ENCODE measurements at places on chromosomes 1 and 21.
A peak's percentile ranks its signal among the peaks of the same experiment; 100 is the strongest.

GRCh38 chr1:158039380-158039779 lies 45.9 kb downstream of the KIRREL1 start:
- DNase-seq: no peak

GRCh38 chr1:81377406-81377805 lies 423.3 kb upstream of the ADGRL2 start:
- DNase-seq: peak; percentile 75

- no peak for DNase-seq
Observed at GRCh38 chr1:162360237-162360873, 16.3 kb downstream of the SPATA46 start.

DNA sequence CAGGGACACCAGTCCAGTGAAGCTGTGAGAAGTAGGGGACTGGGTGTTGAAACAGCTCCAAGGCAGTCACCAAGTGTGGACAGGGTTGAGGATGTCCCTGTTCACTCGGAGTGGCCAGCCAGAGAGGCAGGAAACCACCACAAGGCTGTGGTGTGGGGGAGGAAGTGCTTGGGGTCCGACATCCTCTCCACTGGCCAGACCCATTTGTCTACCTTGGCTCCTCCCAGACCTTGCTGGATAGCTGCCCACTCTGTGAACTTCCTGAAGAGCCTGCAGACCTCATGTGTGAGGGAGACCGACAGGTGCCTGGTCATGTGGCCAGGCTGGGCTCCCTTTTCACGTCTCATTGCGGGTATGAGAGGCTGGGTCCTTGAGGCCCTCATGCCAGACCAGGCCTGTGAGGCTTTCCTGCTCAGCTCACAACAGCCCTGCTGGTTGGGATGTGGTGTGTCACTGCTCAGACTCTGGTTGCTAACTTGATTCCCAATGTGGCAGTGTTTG lies 21.8 kb downstream of the CYP4B1 start:
- no peak for DNase-seq

- no peak for DNase-seq
Observed at GRCh38 chr1:38025664-38026063, 13.1 kb downstream of the UTP11 start.

GRCh38 chr1:227388214-227389168 lies 70.2 kb upstream of the CDC42BPA start:
- DNase-seq: no peak

GRCh38 chr1:228287541-228288425 lies 79.9 kb downstream of the OBSCN start:
- DNase-seq: no peak

GRCh38 chr1:208643005-208643597 lies 398.9 kb upstream of the PLXNA2 start:
- no peak for DNase-seq

DNA sequence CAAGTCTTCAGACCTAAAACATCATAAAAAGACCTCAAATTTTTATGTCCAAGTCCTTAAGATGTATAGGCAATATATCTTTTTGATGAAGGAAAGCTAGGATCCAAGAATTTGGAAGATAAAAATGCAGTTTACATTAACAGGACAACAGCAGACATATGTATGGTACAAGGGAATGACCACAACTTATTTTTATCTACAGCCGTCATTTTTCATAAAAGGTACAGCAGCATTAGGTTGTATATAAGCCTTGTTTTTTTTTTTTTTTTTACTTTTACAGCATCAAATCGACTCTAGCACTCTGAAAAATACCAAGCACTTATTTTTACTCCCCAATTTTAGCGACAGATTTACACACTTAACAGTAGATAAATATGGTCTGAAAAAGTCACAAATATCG lies 1.3 kb downstream of the SRSF10 start:
- no peak for DNase-seq

GRCh38 chr1:180163041-180163440 lies 8.4 kb downstream of the QSOX1 start:
- no peak for DNase-seq

DNA sequence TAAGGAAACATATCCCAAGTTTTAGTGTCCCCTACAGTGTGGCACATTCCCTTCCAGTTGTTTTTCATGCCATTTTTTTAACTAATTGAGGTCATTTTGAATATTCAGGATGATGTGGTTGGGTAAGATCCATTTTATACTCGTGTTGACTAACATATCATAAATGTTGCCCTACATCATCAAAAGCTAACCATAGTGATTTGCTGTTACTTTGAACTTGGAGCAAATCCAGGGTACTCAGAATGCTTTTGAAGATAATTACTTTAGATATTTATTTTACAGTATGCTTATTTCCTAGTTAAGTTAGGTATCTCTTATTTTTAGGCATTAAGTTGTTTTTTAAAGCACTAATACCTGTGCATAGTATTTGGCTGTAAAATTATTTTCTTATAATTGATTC lies 57.8 kb downstream of the DYRK1A start:
- no peak for DNase-seq

GRCh38 chr1:40047276-40047675 lies 6.7 kb downstream of the CAP1 start:
- no peak for DNase-seq

- peak; percentile 48 for DNase-seq
Observed at GRCh38 chr1:245154429-245155271, at the start of gene KIF26B. TSS of gene KIF26B (plus strand) at chr1:245154985. CDS start at chr1:245155425, 440 bp downstream.

- peak; percentile 47 for DNase-seq
Observed at GRCh38 chr1:241990040-241990439, 8.9 kb downstream of the MAP1LC3C start.

GRCh38 chr1:59748123-59748522 lies 66.6 kb upstream of the HOOK1 start:
- no peak for DNase-seq

GRCh38 chr1:10510520-10511493 lies 36.1 kb downstream of the PEX14 start:
- DNase-seq: no peak

DNA sequence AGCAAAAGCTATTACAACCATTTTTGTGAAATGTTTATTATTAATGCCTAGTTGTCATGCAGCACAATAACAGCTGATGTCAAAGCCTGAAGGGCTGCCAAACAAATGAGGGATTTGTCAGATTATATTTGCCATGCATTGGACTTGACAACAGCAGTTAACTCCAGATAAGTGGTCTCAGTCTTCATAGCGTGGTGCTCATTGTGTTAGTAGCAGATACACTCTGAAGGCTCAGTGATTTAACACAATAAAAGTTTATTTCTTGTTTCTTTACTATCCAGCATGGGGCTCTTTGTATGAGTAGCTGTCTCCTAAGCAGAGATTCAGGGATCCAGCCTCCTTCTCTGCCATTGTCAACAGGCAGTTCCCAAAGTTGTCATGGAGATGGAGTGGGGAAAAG lies 76.0 kb upstream of the PTGFRN start:
- DNase-seq: no peak

- no peak for DNase-seq
Observed at GRCh38 chr1:161921990-161922389, 101.7 kb downstream of the OLFML2B start.

DNA sequence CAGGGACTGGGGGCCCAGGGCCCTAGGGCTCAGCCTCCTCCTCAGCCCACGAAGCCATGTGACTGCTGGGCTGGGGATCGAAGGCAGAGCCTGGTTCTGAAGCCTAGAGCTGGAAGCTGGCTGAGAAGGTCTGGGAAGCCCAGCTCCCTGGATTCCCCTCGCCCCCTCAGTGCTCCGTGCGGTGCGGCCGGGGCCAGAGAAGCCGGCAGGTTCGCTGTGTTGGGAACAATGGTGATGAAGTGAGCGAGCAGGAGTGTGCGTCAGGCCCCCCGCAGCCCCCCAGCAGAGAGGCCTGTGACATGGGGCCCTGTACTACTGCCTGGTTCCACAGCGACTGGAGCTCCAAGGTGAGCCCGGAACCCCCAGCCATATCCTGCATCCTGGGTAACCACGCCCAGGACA lies 9.1 kb downstream of the ADAMTSL4 start:
- DNase-seq: no peak

GRCh38 chr21:37915497-37915911 lies 753 bp downstream of the KCNJ6 start:
- peak; percentile 37 for DNase-seq

DNA sequence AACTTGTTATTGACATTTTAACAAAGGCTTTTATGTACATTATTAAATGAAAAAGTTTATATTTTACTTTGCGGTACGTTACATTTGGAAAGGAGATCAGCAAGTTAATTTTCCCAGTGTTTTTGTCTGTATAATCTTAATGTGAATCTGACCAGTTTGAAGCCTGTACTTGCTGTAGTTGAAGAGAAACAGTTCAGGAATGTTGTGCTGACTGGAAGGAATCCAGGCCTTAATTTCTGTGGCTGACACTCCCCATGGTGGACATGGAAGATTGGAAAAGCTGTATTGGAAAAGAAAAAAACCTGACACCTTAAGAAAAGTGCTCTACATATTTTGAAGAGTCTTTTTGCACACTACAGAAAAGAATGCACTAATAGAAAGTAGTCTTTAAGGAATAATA lies 15.5 kb downstream of the LEPR start:
- DNase-seq: no peak

GRCh38 chr1:7249516-7249915 lies 464.3 kb downstream of the CAMTA1 start:
- DNase-seq: no peak

- DNase-seq: no peak
Observed at GRCh38 chr1:5554784-5555183, 437.4 kb downstream of the NPHP4 start.

DNA sequence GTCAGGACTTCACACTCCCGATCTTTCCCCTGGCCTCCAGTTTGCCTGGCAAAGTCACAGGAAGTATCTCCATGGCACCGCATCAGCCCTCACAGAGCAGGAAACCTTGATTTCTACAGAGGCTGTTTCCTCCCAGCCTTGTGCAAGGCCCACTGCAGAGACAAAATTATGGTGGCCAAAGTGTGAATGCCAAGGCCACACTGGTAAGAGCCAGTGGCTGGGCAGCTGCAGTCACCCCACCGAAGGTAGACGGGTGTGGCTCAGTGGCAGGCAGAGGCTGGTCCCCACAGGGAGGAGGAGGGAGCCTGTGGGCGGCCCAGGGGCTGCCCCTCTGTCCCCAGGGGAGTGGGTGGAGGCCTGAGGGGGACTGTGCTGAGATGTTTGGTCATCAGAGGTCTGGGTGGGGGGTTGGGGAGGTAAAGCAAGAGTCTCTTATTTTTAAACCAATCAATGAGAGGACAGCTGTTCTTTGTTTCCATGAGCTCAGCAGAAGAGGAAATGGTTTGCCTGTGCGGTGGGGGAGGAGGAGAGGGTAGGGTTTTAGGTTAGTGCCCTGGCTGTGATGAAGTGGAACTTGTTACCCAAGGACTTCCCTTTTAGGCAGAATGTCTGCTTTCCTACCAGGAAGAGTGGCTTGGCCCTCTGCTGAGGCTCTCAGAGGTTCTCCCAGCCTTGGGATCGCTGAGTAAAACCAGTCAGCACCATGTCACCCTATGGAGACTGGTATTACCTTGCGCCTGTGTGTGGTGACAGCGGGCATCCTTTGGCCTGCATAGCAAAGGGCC lies 18.0 kb upstream of the BTG2 start:
- no peak for DNase-seq

- no peak for DNase-seq
Observed at GRCh38 chr1:62299426-62300200, 19.6 kb downstream of the KANK4 start.

GRCh38 chr1:56442290-56442877 lies 137.0 kb downstream of the PLPP3 start:
- DNase-seq: no peak

- DNase-seq: no peak
Observed at GRCh38 chr21:36310016-36310415, 10.0 kb upstream of the MORC3 start.

GRCh38 chr1:152970495-152970894 lies at the start of gene SPRR4:
TSS of gene SPRR4 (plus strand) at chr1:152970648. CDS start at chr1:152971891, 1,243 bp downstream.
- no peak for DNase-seq

- no peak for DNase-seq
Observed at GRCh38 chr1:200337831-200338230, 72.0 kb downstream of the ZNF281 start.

DNA sequence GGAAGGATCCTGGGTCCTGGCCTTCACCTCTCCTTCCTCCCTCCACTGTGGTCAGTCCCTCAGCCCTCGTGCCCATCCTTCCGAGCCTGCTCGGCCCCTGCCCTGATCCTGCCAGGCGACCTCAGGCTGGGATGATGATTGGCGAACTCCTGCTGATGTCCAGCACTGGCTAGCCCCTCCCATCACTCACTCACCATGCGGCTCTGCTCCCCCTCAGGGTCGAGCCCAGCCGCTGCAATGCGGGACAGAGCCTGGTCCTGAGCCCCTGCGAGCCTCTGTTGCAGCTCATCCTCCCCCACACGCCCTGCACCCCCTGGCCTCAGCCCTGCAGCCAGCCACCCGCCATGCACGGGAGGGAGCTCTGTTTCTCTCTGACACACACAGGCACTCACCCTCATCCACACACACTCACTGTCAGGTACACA lies 100.2 kb downstream of the DMRTB1 start:
- no peak for DNase-seq

DNA sequence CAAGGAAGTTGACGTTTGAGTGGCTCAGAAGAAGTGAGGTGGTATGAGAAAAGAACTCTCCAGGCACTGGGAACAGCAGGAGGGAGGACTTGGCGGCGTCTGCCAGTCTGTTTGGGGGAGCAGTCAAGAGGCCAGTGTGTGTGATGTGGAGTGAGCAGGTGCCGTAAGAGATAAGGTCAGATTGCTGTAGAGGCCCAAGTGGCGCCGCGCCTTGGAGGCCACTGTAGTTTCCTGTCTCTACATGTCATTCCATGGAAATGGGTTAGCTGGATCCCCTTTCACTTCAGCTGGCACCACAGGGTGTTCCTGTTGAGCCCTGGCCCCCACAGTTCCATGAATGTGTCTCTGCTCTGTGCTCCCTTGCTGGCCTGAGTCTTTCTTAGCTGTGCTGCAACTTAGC lies 35.5 kb upstream of the PTPRF start:
- peak; percentile 34 for DNase-seq

DNA sequence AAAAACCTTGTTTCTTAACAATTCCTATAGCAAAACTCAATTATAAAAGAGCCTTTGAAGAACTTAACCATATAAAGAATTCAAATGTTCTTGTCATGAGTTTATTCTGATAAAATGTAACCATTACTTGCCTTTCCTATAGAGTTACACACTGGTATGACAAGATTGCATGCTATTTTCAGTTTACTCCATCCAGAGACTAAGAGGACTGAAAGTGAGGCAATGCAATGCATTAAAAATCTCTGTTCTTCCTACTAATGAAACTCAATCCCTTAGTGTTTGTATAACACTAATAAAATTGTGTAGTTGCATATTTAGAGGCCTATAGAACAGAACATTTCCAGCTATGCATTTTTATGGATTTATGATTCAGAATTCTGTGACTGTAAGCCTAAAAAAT lies 88.1 kb downstream of the COP1 start:
- DNase-seq: no peak
